ENCODE measurements at places on chromosomes 3 and 15.

DNA sequence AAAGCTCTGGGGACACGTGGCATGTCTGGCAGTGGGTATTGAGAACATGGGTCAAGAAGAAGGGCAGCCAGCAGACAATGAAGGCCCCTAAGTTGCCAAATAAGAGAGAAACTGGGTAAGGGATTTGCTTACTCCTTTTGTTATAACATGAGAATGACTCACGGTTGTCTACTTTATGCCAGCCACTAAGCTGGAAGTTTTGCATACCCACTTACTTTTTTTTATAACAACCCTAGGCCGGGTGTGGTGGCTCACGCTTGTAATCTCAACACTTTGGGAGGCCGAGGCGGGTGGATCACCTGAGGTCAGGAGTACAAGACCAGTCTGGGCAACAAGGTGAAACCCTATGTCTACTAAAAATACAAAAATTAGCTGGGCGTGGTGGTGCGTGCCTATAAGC lies 50.0 kb downstream of the DRD3 start:
- DNase-seq, result no peak

GRCh38 chr3:165635791-165636683 lies 201.2 kb downstream of the BCHE start:
- no peak for DNase-seq

DNA sequence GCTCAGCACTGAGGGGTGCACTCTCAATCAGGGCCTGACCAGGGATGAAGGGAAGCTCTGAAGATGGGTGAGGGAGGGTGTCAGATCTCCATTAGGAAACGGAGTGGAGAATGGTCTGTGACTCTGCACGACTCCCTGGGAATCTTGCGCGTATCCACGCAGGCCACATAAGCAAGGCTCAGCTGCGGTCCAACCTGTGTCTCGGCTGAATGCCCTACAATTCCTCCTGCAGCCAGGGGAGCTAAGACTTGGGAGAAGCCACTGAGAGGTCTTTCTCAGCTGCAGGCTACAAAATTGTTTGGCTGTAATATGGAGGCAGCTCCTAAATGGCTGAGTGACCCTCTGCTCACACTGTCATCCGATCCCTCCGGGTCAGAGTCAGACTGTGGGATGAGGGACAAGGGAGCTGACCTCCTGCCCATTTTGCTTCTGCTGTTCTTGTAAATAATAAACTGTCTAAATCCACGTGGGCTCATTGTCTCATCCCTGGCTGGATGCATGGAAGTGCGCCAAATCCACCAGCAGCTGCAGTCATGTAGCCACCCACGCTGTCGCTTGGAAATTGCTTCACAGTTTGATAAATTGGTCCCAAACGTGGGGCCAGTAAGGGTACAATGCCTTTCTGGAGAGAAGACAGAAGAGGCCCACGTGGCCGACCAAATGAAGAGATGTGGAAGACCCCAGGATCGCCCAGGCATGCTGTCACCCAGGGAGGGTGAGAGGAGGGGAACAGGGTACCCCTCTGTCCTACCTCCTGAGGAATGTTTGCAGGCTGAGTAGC lies 30.5 kb downstream of the ALS2CL start:
- no peak for DNase-seq

DNA sequence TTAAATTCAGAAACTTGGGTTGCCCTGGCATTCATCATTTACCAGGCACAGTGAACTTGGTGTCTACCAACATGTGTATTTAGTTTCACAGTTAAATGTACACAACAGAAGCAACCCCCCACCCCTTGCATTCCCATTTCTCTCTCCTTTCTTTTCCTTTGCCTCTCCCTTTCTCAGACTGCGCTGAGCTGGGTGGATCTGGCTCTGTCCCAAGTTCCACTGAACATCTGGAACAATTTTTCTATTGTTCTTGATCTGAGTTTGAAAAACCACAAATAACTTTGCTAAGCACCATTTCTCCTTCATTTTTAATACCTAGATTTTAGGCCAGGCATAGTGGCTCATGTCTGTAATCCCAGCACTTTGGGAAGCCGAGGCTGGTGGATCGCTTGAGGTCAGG lies 242.2 kb downstream of the ABHD5 start:
- DNase-seq, result no peak

- no peak for DNase-seq
These were observed 35.6 kb upstream of the RAB11A start for GRCh38 chr15:65833501-65834205.

- no peak for DNase-seq
These were observed 32.0 kb downstream of the TAMM41 start for GRCh38 chr3:11814663-11815062.

DNA sequence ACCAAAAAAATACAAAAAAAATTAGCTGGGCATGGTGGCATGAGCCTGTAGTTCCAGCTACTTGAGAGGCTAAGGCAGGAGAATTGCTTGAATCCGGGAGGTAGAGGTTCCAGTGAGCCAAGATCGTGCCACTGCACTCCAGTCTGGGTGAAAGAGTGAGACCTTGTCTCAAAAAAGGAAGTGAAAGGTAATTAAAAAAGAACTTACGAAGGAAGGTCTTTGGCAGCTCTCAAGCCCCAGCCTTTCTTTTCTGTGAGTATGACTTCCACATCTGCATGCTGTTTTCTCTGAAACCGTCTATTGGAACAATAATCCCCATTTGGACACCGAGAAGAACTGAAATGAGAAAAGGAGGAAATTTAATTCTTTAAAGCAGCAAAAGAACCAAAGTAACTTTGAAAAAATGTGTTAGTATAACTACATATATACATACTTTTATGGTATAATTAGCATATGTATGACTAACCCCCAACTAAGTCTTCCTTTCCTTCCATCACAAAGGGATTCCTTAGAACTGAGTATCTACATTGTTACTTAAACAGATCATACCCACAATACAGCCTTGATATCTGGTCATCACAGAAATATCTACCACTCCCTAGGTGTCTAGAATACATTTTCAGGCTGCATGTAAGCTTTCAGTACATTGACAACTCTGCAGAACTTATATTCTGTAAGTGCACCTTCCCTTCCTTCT lies 50.1 kb downstream of the SETD2 start:
- no peak for DNase-seq

DNA sequence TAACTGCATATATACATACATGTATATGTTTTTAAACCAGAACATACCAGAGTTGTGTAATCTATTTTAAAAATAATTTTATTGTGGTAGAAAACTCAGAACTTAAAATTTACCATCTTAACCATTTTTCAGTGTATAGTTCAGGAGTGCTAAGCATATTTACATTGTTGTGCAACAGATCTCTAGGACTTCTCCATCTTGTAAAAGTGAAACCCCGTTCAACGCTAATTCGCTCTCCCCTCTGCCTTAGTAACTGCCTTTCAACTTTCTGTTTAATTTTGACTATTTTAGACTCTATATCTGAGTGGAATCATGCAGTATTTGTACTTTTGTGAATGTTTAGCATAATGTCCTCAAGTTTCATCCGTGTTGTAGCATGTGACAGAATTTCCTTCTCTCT lies 51.8 kb upstream of the SSR3 start:
- no peak for DNase-seq

- DNase-seq, result no peak
These were observed 70.4 kb downstream of the TRANK1 start for GRCh38 chr3:36874424-36874823.

DNA sequence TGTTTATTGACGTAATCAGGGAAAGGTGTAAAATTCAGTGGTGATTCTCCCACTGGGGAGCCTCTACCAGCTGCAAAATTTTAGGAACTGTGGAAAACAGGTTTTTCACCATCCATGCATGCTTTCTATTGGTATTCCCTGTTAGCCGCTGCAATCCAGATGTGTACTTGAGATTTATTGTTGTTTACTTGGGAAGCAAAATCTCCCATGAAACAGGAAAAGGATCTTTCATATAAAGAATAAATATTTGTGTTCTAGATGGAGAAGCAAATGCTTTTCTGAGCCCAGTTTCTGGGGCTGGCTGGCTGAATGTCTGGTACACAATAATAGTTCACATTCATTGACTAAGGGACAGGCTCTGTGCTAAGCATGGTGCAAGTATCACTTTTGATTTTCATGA lies 144.6 kb upstream of the RASGRP1 start:
- DNase-seq, result no peak

- DNase-seq, result no peak
These were observed 9.0 kb downstream of the P2RY1 start for GRCh38 chr3:152843955-152844354.

DNA sequence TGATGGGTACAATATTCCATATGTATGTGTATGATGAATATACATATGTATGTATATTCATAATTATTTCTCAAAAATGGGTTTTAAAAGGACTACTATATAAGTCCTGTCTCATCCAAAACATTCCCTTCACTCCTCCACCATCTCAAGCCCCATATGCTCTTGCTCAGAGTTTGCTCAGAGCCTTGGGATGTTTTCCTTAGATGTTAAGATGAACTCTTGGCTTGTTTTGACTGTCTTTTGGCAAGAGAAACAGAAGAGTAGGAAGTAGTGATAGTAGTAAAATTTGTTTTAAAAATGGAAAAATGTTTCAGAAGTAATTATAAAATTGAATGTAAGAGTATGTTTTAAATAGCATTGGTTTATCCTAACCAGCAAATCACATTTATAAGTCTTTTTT lies 6.2 kb upstream of the EPHA3 start:
- no peak for DNase-seq

- DNase-seq, result no peak
These were observed 467 bp downstream of the HGD start for GRCh38 chr3:120681506-120682038.

- no peak for DNase-seq
These were observed 15.8 kb downstream of the TRAT1 start for GRCh38 chr3:108838436-108838835.

- DNase-seq, result no peak
These were observed 364.4 kb downstream of the PTPRG start for GRCh38 chr3:61925721-61926120.

GRCh38 chr3:103906808-103907207 lies 1459.9 kb upstream of the ALCAM start:
- no peak for DNase-seq

- no peak for DNase-seq
These were observed 54.8 kb downstream of the TMEM266 start for GRCh38 chr15:76114561-76114960.

DNA sequence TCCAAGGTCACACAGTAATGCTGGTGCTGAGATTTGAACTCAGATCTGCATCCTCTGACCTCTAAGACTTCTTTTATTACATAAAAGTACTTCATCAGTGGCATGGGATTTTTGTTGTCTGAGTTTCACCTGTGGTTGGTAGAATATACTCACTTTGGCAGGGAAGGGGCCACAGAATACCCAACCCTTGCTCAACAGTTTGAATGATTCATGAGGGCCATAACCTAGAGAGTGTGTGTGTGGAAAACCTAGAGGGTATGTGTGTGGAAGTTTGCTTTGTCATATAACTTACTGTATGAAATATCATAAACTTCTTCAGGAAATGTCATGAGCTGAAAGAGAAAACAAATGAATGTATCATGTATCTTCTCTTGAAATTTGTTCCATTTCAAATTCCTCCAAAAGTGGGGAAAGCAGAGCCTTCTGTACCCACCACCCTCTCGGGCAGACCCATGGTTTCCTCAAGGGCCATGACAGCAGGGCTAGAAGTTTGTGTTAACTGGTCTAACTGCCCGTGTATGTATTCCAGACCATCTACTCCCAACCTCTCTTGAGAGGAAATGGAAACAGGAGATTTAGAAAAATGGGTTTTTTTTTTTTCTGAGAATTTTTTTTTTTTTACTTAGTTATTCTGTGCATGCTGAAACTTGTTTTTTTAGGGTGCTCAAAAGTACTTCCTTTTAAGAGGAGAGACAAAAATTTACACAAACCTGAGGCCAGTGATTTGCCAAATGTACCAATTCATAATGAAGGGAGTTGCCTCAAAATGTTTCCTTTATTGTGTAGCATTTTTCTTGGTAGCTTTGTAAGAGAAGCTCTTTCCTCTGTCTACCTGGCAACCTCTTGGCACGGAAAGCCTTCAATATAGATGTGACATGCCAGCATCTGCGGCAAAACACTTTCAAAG lies 127.0 kb downstream of the TPRG1 start:
- no peak for DNase-seq

DNA sequence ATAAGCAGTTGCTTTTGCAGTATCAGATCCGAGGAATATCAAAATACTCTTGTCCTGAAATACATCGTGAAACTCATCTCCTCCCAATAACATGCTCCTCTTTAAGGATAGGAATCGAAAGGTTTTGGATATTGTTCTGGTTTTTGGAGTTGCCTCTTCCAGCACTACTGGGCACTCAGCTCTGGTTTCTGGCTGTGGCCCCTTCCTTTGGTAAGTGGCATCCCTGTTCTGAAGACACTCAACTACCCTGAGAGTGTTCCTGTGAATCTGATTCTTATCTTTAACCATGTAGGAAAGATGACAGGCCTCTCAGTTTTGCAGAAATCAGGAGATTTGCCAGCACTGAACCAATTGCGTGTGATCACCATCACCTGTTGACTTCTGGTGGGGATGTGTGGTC lies 327.5 kb upstream of the TBL1XR1 start:
- no peak for DNase-seq

GRCh38 chr15:20353966-20354883 lies 187.4 kb downstream of the GOLGA6L6 start:
- DNase-seq, result no peak

- DNase-seq, result no peak
These were observed 1.4 kb upstream of the STRA6 start for GRCh38 chr15:74203914-74204431.

- no peak for DNase-seq
These were observed 19.5 kb upstream of the LAMP3 start for GRCh38 chr3:183182073-183182472.

- no peak for DNase-seq
These were observed 417.4 kb upstream of the NAALADL2 start for GRCh38 chr3:174441588-174442301.

- no peak for DNase-seq
These were observed 12.4 kb downstream of the PFN2 start for GRCh38 chr3:149958171-149958796.

DNA sequence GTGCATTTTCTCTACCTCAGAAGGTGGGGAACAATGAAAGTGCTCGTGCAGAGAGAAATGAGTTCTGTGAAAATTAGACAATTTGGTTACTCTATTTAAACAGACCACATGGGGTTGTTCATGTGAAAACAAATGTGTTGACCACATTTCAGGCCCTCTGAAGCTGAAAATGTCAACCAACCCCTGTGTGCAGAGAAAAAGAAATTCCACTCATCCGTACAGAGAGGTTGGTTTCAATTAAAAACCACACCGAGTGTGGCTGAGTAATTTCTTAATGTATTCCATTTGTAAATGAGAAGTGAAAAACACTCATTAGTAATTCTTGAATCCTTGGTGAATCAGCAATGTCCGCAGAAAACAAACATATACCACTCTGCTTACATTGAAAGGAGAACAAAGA lies 46.9 kb upstream of the SLC7A14 start:
- DNase-seq, result no peak
